ENCODE measurements at places on chromosomes 12 and 14.

DNA sequence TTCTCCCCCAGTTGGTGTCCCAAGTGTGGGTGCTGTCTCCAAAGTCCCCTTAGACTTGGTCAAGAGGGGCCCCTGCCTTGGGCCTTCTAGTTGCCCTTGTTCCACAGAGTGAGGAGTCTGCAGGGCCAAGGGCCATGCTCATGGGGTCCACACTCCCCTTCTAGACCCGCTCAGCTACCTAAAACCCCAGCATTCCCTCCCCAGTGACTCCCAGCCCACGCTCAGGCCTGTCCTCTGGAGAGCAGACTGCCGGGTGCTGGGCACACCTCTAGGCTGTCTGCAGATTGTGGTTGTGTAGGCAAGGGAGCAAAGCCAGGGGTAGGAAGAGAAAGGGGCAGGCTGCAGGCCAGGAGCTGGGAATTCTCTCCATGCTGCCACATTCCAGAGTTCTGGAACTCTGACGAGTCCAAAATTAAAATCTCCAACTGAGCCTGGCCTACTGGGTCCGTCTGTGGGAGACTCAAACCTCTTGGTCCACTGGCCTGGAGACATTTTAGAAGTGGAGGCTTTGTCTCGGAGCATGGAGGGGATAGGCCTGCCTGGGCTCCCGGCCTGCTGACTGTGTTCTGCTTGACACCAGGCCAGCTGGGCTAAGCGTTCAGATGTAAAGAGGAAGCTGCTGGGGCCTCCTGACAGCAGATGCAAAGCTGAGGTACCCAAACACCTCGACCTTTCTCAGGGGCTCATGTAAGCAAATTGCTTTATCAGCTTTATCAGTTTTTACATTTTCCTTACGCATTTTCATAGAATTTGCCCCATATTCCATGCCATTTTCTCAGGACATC lies 13.7 kb upstream of the KRT5 start:
- no peak for DNase-seq

DNA sequence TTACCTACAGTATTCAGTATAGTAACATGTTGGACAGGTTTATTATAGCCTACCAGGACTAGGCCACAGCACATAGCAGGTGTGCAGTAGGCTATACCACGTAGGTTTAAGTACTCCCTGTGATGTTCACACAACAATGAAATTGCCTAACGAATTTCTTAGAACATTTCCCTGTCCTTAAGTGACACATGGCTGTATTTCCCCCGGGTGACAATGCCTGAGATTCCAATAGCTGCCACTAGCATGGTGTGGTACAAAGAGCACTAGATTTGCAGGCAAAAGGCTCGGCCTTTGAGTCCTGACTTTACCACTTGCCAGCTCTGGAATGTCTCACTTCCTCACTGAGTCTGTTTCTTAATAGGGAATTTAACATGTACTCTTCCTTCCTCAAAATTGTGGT lies 19.7 kb downstream of the PTPN21 start:
- DNase-seq = peak; percentile 58

DNA sequence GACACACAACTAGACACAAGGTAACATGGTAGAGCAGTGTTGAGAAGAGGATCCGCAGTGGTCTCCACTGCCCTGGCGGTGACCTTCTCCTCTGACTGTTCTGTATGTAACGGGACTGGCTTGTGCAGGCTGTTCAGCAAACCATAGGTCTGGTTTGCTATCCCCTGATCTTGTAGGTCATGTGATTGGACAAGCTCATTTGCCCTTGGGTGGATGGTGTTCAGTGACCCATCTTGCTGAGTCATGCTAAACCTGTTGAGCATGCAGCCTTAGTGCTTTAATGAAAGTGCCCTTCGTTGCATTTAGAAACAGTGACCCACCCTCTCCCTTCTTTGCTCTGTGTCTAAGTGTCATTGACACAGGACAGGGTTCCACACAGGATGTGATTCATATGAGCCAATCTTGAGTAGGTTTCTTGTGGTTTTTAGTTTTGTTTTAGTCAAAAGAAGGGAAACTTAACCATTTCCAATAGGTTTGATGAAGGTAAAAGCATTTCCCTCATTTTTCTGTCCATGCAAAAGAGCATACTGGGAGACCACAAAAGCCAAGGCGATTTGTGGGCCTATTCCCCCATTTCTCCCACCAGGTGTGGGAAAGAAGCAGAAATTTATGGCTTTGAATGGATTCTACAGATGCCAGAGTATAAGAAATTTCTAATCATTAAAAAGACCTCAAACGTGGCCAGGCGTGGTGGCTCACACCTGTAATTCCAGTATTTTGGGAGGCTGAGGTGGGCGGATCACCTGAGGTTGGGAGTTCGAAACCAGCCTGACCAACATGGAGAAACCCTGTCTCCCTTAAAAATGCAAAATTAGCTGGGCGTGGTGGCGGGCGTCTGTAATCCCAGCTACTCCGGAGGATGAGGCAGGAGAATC lies 32.6 kb upstream of the HIF1A start:
- peak; percentile 52 for DNase-seq

DNA sequence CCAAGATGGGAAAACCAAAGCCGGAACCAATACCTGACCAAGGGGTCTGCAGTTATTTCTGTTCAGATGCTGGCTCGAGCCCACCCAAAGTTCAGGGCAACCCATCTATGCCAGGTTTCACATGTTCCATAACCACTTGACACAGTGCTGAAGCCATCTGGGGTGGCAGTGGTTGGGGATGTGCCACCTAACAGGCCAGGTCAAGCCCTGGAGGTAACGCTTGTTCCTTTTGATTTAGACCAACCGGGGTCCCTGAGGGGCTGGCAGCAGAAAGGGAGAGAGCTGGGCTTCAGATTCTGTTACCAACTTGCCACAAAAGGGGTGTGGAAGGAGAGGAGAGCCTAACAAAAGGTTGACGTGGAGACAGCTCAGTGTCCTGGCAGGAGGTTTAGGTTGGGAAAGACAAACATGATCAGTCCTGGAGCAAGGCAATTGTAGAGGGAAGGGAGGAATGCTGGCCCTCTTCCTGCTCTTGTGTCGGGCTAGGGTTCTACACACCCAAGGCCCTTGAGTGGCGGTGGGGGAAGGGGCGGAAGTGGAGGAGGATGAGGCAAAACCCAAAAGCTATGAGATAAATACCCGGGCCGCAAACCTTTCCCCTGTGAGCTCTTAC lies 31.9 kb downstream of the CACNA2D4 start:
- DNase-seq = no peak

- peak; percentile 47 for DNase-seq
These were observed 109.3 kb downstream of the ETV6 start for GRCh38 chr12:11758510-11759493.

DNA sequence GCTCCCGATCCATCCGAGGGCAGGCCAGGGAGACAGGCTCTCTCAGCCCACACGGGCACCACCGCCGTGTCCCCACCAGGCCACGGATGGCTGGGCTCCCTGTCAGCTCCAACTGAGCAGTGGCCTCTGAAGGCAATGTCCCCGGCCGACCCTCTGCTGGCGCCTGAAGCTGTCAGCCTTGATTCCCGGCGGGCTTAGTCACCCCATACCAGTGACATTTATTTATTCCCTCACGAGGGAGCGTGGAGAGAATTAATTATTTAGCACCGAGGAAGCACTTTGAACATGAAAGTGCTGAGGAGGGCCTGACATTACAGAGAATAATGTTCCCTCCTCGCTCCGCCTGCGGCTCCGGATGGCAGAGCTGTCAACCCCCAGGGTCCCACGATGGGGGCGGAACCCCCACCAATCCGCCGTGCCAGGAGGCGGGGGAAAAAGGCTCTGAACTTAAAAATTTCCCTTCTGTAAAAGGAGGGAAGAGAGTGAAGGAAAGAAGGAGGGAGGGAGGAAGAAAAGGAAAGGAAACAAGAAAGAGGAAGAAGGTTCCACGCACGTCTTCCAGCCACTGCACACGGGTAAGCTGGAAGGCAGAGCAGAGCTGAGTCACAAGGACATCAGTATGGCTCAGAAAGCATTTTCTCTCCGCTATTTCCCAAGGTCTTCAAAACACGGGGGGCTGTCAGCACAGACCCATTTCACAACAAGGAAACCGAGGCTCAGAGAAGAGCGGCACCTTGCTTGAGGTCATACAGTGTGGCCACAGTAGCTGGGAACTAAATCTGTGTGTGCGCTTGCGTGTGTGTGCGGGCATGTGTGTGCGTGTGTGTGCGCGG lies 108.7 kb upstream of the NCOR2 start:
- no peak for DNase-seq

DNA sequence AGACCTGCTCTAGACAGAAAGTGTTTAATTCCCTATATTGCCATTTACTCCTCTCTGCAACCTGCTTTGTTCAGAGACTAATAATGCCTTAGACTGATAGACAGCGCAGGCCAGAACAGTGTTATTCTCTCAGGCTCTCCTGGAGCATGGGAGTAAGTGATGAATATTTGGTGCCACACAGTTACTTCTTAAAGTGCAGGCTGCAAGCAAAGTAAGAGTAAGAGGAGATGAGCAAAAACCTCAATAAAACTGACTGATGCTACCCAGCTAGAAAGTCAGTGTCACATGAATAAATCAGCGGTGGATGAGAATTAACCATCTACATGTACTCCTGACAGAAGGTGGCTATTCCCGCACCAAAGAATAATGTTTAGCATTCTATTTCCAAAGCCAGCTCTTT lies 9.9 kb downstream of the TRIM9 start:
- DNase-seq = no peak

DNA sequence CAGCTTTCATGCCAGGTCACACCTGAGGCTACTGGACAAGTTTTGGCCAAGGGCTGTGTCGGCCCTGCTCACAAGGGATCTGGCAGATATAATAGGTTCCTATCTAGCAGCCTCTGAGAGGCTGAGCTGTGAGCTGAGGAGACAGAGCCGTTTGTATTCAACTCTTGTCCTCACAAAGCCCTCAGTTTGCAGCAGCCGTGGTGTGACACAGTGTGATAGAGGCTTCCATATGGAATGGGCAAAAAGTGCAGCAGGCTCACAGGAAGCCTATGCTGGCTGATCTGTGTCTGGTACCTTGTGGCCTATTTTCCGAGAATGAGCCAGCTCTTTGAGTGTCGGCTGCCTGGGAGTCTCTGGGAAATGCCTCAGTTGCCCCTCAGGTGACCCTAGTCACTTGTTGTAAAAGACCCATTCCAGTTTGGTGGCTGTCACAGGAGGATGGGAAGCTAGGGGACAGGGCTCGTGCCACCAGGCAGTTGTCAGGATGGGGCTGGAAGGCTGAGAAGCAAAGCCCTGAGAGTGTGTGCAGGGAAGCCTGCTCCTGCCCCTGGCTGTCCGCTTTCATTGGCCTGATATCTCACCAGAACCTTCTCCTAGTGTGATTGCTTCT lies 16.1 kb downstream of the VRTN start:
- DNase-seq = no peak

DNA sequence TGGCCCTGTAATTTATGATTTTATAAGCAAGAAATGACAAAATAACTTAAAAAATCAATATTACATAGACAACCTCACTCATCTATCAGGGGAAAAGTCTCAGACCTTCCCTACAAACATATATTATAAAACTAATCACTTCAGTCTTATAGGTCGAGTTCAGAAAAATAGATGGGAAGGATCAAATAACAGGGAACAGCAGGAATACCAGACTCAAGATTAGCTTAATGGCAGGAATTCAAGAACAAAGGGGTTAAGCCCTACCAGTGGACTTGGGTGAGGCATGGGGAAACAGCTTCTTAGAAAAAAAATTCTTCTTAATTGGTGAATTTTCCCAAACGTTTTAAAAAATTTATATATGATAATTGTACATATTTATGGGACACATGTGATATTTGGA lies 51.6 kb upstream of the CRY1 start:
- DNase-seq = no peak

GRCh38 chr14:90535556-90536090 lies 138.8 kb downstream of the CALM1 start:
- DNase-seq = no peak

DNA sequence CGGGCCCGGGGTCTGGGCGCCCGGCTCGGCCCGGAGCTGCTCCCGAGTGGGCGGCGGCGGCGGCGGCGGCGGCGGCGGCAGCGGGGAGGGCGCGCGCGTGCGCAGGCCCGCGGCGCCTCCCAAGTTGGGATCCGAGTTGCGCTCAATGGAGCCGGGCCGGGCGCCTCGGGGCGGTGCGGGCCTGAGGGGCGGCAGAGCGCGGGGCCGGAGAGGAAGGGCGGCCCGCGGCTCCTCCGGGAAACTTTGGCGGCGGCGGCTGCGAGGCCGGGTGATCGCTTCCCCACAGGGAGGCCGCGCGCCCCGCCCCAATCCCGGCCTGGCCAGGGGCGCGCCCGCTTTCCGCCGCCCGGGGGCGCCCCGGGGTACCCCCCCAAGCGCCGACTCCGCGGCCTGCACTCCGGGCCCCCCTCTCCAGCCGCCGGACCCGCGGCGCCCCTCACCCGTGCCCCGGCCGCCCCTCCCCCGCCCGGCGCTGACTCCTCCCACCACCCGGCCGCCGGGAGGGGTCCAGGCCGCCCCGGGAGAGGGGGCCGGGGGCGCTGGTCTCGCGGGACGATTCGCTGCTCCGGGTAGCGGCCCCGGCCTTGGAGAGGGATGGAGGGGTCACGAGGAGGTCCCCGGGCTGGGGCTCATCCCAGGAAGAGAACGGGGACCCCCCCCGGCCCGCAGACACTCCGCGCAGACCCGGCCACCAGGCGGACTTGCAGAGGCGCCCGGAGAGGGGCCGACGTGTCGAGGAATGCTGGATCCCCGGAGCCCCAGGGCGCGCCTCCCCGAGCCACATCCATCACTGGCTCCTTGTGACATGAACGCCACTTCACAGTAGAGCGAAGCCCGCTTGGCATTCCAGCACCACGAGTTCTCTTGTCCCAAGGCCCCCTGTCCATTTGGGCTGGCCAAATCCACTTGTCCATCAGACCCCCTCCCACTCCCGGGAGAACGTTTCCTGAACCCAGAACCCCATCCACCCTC lies at the start of gene RILPL1:
TSS of gene RILPL1 (minus strand) at position 48 of the 972 bp plus-strand sequence. CDS start 237 bp downstream, outside the sequence.
- DNase-seq = peak; percentile 43

DNA sequence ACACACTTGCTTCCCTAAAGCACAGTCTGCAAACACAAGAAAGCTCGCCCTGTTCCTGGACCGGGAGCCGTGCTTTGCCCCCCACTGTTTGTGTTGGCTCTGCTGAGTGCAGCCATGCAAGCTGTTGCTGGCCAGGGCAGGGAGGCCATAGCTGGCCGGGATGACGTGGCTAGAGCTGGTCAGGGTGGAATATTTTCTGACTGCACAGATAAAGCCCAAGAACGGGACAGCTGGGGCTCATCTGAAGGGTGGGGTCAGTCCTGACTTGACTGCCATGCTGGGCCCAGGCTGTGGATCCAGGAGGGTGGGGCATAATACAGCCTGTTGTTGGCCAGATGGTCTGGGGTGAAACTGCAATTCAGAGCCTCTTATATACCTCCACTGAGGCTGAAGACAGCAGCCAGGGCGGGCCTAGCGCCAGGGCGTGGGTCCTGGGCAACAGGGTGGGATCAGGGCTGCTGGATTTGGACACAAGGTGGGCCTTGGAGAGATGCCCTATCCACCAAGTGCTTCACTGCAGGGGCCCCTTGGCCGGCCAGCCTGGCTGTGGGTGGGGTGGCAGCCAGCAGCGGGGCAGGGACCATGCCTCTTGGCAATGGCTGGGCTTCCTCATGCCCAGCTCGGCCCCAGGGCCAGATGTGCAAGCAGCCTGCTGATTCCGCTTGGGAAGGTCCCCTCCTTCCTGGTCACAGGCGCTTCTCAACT lies 14.8 kb downstream of the KMT5A start:
- no peak for DNase-seq

- no peak for DNase-seq
These were observed 83.9 kb upstream of the FERMT2 start for GRCh38 chr14:53034688-53035230.

All from kidney capillary endothelial cell (primary cell).